ENCODE measurements at places on chromosomes 13 and 19. TPM values are rescaled to one million over a fixed set of nuclear protein-coding genes. Genes with fewer than 3 reads are reported as not detected.

KIR2DL4 gene
- not detected for polyA plus RNA-seq

DNA sequence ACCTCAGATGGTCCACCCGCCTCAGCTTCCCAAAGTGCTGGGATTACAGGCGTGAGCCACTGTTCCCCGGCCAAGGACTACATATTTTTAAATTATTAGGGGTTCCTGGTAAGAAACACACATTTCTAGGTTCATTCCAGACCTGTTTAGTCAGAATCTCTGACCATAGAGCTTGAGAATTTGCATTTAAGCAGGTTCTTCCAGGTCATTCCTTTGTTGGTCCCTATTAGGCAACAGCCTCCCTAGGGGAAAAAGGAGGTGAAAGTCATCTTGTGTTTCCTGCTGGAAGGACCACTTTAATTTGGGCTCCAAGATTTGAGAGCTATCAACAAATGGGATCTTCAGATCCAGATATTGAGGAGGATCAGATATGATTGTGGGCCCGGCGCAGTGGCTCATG is 16.3 kb downstream of the S1PR2 start:
- H3K4me1 ChIP-seq: peaks cover under 1% of the 10 kb centered on the region
- peak; percentile 66 for DNase-seq
- H3K27ac ChIP-seq: no peak overlapping the region
- H3K27me3 ChIP-seq: no peaks in the 10 kb centered on the region
- H3K36me3 ChIP-seq: peaks cover 7% of the 10 kb centered on the region
- no peak overlapping the region for H3K4me3 ChIP-seq

- no peak for DNase-seq
- no peak overlapping the region for H3K27ac ChIP-seq
- H3K4me3 ChIP-seq: no peak overlapping the region
- no peaks in the 10 kb centered on the region for H3K4me1 ChIP-seq
Observed at GRCh38 chr13:46160065-46160464, 21.9 kb downstream of the LCP1 start.

GRCh38 chr19:53388168-53388567 is 6.8 kb upstream of the ZNF765 start:
- no peak overlapping the region for H3K4me3 ChIP-seq
- no peaks in the 10 kb centered on the region for H3K27me3 ChIP-seq
- H3K4me1 ChIP-seq: no peaks in the 10 kb centered on the region
- 0 out of 2 replicates have a peak, but pooled peaks cover 3% of the 10 kb centered on the region for H3K36me3 ChIP-seq
